ENCODE measurements at places on chromosomes 2 and 18.
A peak's percentile ranks its signal among the peaks of the same experiment; 100 is the strongest.

DNA sequence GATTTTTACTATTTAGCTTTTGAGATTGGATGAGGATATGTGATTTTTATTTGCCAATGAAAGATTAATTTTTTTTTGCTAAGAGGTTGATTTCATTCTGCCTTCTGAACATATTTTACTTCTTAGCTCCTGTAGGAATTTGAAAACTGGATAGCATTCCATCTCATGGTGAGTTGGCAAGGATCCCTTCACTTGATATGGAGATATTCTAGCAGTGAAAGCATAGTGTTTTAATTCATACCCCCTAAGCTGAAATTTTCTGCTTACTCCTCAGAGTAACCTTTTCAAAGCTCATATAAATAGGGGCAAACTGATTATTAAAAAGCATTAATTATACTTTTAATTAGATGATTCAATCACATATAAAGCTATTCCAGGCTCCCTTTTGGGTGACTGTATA is 61.0 kb upstream of the KCNJ3 start:
- peak; percentile 84 for DNase-seq

DNA sequence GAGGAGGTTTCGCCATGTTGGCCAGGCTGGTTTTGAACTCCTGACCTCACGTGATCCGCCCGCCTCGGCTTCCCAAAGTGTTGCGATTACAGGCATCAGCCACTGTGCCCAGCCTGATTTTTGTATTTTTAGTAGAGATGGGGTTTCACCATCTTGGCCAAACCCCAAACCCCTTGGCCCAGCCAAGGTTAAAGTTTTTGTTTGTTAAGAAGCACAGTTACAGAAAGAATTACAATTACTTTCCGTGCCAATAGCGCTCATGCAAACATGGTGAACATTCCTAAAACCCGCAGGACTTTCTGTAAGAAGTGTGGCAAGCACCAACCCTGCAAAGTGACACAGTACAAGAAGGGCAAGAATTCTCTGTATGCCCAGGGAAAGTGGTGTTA is 26.1 kb downstream of the ITSN2 start:
- DNase-seq: no peak

DNA sequence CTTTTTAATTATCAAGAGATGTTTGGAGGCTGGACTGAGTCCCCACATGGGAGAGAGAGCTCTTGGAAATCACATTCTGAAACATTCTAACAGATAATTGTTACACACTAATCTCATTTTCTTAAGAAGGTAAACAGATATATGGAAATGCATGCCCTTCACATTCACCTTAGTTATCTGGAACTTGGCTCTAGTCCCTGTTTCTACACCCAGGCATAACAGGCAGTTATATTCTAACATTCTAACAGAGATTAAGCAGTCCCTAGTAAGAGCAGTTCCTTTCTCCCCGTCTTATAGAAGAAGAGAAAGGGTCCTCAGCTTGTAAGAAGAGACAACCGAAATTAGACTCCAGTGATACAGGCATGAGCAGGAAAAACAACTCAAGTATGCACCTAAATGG is 385.4 kb downstream of the SOX11 start:
- no peak for DNase-seq

DNA sequence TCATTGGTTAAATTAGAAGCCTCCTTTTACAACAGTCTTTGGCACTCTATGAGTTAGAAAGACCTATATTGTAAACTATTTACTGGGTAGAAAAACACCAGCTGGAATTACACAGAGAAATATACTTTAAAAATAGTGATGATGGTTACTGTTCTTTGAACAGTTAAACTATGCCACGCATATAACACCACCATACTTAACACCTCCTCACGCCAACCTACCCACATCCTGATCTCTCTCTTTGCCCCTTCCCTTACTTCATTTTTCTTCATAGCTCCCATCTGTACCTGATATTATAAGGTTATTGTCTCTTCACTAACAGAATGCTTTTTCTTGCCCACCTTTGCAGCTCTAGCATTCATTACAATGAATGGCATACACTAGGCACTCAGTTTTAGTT is 173.8 kb downstream of the DPP4 start:
- no peak for DNase-seq

GRCh38 chr2:229748950-229749349 is 34.6 kb upstream of the DNER start:
- peak; percentile 9 for DNase-seq

DNA sequence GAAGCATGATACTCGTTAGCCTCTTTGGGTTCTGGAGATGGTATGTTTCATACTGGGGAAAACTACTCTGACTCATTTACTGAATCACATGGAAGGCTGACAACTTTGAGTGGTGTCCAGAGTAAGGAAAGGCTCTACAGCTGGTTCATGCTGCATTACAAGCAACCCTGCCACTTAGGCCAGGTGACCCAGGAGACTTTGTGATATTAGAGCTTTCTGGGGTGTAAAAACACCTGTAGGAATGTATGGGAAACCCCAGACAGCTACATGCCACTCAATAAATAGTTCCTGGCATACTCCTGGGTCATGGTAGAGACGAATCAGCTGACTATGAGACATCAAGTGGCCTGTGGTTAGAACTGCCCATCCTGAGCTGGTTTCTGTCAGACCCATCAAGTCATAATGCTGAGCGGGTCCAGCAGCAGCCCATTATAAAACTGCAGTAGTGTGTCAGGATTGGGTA is 21.3 kb upstream of the TCF7L1 start:
- DNase-seq: no peak

DNA sequence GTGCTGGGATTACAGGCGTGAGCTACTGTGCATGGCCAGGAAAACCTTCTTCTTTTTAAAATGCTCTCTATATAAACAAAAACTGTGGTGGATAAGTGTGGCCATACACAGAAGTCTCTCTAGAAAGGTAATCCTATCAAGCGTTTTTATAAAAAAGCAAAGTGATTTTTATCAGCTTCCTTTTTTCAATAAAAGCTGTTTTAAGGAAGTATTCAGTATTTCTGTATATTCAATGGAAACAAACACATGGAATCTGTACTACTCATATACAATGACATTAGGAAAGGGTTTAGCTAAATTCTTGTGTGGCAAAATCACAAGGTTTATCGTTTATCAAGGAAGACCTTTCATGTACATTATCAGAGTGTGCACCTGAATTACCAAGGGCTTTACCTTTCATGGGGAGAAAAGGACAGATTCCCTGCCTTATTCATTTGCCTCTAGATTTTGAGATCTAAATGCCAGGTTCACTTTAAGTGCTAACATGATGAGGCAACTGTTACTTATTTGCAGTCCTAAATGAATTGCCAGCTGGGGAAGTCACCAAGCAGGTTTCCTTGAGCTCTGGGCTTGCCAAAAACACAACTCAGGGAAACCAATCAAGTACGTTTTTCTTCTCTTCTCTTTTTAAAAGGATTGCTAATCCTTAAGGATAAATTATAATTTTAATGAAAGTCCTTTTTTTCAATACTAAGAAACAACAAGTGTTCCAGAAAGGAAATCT is 70.8 kb downstream of the RTN4 start:
- peak; percentile 71 for DNase-seq

DNA sequence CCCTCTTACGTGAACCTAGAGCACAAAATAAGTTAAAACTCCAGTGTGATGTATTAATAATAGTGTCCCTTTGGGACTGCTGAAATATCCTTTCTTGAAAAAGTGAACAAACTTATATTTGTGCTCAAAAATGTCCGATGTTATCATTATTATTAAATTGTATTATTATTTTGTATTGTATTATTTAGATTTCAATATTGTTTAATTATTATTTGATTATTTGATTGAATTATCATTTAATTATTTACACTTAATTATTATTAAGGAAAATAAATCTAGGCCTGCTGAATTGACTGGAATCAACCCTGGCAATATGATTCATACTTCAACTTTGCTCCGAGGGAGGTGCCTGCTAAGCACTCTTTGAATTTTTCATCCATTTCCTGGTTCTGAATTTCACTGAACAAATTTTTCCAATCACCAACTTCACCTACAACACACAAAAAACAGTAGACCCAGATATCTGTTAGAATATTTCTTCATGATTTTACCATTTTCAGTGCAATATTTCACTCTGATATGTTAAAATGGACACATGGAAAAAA is 10.9 kb upstream of the EIF2AK2 start:
- no peak for DNase-seq

- DNase-seq: no peak
These were observed 57.9 kb downstream of the ZNF638 start for GRCh38 chr2:71389384-71390072.

DNA sequence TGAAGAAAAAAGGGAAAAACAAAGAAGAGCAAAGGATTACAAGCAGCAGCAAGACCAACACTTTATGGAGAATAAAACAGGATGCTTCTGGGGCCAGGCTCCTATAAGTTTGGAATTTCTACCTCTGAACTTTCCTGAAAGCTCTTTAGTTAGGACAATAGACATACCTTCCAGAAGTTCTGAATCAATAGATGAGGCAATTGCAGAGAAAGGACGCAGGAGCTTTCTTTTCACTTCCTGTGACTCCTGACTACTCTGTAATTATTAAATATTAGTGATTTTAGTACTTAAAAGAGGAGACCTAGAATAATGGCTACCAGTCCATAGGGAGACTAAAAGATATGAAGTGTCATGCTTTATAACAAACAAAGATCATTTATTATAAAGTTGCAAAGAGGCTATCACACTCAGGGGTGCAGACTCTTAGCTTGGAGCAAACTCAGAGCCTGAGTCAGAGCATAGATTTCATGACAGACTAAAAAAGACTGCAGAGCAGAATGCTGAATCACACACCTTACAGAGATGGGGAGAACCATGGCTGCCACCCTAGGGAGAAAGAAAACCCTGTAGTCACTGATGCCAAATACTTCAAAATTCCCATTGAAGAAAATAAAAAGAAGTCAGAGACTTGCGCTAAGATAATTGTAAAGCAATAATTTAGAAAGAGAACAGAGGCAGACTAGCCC is 52.5 kb upstream of the FAM136A start:
- no peak for DNase-seq

GRCh38 chr18:13982126-13982525 is 66.8 kb upstream of the MC2R start:
- DNase-seq: no peak

GRCh38 chr2:197293252-197294007 is 17.1 kb downstream of the ANKRD44 start:
- DNase-seq: no peak

DNA sequence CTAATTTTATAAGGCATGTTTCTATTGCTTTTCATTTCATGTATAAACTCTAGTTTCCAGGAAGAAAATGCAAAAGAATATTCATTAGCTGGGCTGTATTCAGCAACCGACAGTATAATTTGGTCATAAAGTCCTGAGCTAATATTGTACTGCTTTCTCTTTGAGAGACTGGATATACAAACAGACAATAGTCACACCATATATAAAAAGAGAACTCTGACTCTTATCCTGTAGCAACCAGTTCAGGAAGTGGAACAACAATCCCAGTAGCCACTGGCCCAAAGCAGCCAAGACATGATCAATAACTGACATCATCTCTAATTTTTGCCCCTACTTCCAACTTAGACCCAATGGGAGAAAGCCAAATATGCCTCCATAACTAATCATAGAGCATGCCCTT is 160.8 kb downstream of the FSIP2 start:
- no peak for DNase-seq

- no peak for DNase-seq
These were observed 111.1 kb downstream of the COL4A4 start for GRCh38 chr2:227052879-227053278.

- DNase-seq: no peak
These were observed 35.2 kb upstream of the SNED1 start for GRCh38 chr2:240963065-240963867.

DNA sequence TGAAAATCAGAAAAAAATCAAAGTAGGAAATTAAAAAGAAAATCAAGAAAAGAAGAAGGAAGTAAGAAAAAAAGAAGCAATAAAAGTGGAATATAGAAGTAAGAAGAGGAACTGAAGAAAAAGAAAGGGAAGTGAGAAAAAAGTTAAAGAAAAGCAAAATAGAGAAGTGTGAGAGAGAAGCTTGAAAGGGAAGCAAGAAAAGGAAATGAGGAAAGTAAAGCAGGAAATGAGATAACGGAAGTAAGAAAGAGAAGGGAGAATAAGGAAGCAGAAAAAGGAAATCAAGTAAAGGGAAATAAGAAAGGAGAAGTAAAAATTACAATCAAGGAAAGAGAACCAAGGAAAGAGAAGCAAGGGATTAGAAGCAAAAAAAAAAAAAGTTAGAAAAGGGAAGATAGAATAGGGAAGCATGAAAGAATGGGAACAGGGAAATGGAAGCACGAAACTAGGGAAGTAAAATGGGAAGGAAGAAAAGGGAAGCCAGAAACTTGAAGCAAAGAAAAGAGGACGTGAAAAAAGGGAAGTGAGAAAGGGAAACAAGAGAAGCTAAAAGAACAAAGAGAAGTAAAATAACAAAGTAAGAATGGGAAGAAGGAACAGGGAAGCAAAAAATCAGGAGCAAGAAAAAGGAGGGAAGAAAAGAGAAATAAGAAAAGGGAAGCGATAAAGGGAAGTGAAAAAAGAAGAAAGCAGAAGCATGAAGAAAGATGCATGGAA is 243.3 kb upstream of the NCKAP5 start:
- no peak for DNase-seq

GRCh38 chr2:12702168-12703121 is 14.3 kb upstream of the TRIB2 start:
- DNase-seq: peak; percentile 17

- DNase-seq: no peak
These were observed 39.9 kb upstream of the KLF11 start for GRCh38 chr2:10003206-10004125.

- DNase-seq: peak; percentile 48
These were observed 82.8 kb upstream of the SEC11C start for GRCh38 chr18:59056706-59057492.

- DNase-seq: no peak
These were observed 467.7 kb downstream of the EPHA4 start for GRCh38 chr2:221104361-221104811.

DNA sequence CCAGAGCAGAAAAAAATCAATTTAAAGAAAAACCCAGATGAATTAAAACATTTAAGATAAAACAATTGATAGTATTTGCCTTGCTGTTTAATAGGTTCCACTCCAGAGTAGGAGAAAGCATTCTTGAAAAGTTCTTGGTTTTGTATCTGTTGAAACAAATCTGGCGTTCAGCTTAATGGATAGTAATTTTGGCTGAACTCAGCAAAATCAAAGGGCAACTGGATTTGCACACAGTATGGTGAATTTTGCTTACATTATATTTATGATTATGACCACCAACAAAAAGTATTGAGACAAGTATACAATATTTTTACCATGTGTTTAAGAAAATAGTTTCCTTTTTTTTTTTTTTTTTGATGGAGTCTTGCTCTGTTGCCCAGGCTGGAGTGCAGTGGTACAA is 34.0 kb downstream of the SLC4A10 start:
- no peak for DNase-seq

DNA sequence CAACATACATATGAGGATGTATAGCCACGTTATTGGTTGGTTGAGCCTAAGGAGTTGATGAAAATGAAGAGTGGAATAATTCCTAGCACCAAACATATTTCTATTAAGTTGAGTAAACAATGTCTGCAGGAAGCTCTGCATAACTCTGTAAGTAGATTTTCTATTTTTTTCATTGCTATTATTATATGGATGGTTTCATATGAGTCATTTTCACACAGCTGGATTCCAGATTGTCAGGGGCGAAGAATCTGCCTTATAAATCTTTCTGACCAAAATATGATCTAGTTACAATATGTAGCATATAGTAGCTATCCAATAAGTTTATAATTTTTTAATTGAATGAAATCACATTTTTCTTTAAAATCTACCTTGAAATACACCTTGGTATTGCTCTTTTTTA is 468.0 kb upstream of the PKDCC start:
- no peak for DNase-seq

- DNase-seq: no peak
These were observed 79.7 kb downstream of the COBLL1 start for GRCh38 chr2:164761737-164762460.

All from cerebellar cortex (tissue), 1 donor.